ENCODE measurements at places on chromosomes 4 and X.

- DNase-seq, result no peak
These were observed 54.7 kb upstream of the MYOZ2 start for GRCh38 chr4:119080721-119081541.

GRCh38 chr4:139528377-139529005, 27.5 kb downstream of the SETD7 start:
- peak; percentile 57 for DNase-seq

GRCh38 chr4:38328989-38329729, 334.8 kb upstream of the KLF3 start:
- DNase-seq, result no peak

DNA sequence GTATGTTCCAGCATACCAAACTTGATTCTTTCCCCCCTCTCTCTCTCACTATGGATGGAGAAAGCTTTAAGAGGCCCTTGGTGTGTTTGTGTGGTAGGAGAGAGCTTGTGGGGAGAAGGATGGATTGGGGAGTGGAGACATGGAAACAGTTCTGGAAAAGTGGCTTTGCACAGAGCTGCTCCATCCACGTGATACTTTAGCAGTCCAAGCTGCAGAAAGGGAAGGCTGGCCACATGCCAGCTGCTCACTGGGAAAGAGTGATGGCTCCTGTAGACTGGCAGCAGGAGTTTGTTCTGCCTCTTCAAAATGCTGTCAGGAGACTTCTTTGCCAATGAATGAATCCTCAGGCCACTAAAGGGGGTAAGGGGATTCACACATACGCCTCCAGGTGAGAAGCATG, 21.7 kb upstream of the SEC24B start:
- DNase-seq, result no peak

GRCh38 chrX:44025555-44025954, 52.4 kb upstream of the NDP start:
- no peak for DNase-seq

DNA sequence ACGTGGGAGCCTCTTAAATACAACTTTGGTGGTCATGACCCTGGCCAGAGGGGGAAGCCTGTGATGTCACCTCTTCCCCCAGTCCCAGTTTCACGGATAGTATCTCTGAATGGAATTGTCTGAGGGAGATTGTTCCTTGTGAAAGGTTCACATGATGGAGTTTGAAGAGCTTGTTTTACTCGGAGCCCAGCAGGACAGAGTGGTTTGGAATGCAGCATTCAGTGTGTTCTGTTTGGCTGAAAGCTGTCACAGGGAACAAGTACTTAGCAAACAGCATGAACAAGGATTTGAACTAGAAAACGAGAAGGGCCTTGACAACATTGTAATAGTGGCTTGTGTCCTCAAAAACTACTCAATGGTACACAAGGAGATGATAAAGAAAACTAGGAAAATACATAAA, 133.9 kb upstream of the CXorf66 start:
- no peak for DNase-seq

GRCh38 chr4:152687974-152688599, 8.3 kb upstream of the TMEM154 start:
- DNase-seq, result no peak

GRCh38 chr4:128483816-128484215, 196.2 kb upstream of the PGRMC2 start:
- DNase-seq, result no peak

- no peak for DNase-seq
These were observed 176.0 kb downstream of the LDB2 start for GRCh38 chr4:16722416-16722815.

DNA sequence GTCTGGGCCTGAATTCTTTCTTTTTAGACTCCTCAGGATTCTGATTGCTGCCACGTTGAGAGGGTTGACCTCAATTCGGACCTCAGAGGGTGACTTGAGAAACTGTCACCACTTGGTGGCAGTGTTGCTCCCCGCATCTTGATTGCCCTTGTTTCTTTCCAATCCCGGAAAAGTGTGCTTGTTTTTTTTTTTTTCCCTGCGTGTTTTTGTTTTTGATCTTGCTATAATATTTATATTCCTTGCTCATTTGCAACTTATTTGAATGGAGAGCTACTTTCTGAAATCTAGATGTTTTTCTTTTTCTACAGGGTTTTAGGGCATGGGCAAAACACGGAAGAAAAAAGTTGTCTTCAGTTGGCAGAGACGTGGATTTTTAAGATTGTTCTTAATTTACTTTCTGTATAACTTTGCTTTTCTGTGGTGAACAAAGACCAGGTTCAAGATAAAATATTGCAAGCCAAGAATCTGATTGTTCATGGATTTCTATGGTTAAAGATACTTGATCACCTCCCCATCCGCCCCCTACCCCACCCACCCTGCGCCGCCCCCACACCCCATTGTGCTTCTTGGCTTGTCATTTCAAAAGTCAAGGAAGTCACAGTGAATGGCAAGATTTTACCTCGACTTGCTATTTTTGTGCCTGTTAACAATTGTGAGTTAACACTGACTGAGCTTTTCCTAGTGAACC, 102.0 kb downstream of the PTTG2 start:
- DNase-seq, result peak; percentile 78

- no peak for DNase-seq
These were observed 5.8 kb downstream of the VMA21 start for GRCh38 chrX:151402719-151403390.

- no peak for DNase-seq
These were observed 22.9 kb upstream of the CXCL13 start for GRCh38 chr4:77582711-77583110.

Data from renal cortex interstitium (tissue), 15 donors.